CD8-positive, alpha-beta memory T cell (primary cell): ENCODE measurements at places on chromosomes 2 and 18. TPM values are rescaled to one million over a fixed set of nuclear protein-coding genes. Genes with fewer than 3 reads are reported as not detected.

DNA sequence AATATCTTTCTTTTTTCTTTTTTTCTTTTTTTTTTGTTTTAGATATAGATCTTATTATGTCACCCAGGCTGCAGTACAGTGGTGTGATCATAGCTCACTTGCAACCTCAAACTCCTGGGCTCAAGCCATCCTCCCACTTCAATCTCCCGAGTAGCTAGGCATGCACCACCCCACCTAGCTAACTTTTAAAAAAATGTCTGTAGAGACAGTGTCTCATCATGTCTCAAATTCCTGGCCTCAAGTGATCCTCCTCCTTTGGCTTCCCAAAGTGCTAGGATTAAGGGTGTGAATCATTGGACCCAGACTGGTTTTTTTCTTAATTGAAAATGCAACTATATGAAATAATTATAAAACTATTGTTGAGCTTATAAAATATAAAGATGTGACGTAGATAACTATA, 9.8 kb upstream of the ZCCHC2 start:
- DNase-seq: no peak

GRCh38 chr2:172087207-172087779, 2.0 kb downstream of the DLX1 start:
- no peak for DNase-seq

DNA sequence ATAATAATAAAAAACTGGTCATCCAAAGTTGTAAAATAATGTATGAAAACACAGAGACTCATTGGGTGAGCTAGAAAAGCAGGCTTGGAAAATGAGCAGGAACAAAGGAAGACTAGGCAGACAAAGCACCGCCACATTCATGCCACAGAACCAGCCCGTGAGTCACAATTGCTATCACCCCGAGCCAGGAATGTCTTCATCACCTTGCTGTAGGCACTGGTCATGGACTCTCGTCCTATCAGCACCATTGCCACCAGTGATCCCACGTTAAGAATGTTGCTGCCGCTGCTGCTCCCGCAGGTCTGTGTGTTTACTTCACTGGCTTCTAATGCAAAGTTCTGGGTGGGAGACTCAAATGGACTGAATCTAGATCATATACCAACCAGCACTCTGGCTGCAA, 417.9 kb downstream of the PID1 start:
- no peak for DNase-seq

DNA sequence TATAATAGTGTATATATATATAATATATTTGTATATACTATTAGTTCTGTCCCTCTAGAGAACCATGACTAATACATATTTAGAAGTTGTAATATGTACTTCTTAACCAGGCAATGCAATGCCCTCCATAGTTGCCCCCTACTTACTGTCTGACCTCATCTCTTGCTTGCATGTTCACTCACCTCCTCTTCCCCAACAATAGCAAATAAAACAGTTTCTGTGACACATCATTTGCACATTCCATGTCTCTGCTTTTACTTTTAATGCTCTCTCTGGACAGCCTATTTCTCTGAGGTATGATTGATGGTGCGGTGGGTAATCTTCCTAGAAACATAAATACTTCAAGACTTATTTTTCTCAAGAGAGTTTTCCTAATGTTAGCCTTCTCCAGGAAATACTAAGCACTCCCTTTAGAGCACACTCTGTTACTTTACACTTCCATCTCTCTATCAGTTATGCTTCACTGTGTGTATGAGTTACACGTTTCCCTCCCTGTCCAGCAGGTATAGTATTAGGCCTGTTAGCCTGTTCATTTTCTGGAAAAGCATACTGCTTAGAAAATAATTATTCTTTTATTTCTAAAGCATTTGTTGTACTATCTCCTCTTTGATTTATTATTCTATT, 295.6 kb upstream of the LRATD1 start:
- DNase-seq: no peak

DNA sequence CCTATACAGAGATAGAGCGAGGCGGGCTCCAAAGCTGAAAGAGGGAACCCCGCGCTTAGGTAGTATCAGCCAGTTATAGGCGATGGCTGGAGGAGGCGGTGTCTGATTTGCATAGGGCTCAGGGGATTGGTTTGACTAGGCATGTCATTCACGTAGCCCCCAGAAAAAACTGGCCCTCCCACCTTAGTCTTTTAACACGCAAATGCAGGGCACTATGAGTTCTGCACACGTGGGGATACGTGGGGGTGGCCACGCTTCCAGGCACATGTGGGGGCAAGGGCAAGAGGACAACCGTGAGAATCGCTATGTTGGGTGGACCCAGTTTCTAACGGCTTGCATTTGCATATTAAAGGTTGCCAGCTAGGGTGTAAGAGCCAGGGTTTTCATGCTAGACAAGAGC, 56.7 kb upstream of the MSTN start:
- peak; percentile 60 for DNase-seq

GRCh38 chr2:103960951-103961350, 893.0 kb upstream of the POU3F3 start:
- DNase-seq: no peak

- DNase-seq: peak; percentile 65
These were observed 48.1 kb upstream of the ARL4C start for GRCh38 chr2:234544659-234545611.

- DNase-seq: no peak
These were observed 42.8 kb downstream of the ITSN2 start for GRCh38 chr2:24317491-24317920.

- DNase-seq: no peak
These were observed 90.0 kb upstream of the TAF1B start for GRCh38 chr2:9753276-9753600.

- no peak for DNase-seq
These were observed 18.5 kb downstream of the B3GNT7 start for GRCh38 chr2:231413921-231414476.

- no peak for DNase-seq
These were observed 112.2 kb upstream of the NCKAP5 start for GRCh38 chr2:133680343-133681049.

DNA sequence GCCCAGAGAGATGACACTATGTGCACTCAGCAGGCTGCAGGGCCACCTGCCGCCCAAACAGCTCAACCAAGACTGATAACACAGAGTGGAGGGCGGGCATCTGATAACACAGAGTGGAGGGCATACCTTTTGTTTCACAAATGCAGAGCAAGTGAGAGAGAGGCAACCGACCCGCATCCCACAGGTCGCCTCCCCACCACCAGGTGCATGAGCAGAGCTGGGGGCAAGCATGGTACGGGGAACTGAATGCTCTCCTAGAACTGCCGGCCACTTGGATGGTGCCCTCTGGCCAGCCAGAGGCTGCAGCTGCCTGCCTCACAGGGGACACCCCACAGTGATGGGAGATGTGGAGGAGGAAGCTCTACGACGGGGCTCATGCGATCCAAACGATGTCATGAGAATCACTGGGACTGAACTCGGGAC, 49.5 kb downstream of the ANO7 start:
- no peak for DNase-seq

DNA sequence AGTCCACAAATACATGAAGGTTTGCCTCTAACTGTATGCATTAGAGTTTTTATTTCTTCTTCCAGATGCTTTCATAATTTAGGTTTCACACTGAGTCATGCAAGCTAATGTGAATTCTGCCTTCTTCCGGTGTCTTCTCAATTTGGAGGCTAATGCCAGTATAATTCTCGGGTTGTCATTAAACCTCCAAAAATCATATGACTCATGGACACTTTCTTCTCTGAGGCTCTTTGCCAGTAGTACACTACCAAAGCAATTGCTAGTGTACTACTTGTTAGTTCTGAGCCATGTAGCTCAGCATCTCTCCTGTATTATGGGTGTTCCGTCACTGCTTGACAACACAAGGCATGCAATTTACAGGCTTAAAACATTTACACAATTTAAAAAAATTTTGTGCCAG, 137.1 kb downstream of the VWC2L start:
- DNase-seq: no peak

DNA sequence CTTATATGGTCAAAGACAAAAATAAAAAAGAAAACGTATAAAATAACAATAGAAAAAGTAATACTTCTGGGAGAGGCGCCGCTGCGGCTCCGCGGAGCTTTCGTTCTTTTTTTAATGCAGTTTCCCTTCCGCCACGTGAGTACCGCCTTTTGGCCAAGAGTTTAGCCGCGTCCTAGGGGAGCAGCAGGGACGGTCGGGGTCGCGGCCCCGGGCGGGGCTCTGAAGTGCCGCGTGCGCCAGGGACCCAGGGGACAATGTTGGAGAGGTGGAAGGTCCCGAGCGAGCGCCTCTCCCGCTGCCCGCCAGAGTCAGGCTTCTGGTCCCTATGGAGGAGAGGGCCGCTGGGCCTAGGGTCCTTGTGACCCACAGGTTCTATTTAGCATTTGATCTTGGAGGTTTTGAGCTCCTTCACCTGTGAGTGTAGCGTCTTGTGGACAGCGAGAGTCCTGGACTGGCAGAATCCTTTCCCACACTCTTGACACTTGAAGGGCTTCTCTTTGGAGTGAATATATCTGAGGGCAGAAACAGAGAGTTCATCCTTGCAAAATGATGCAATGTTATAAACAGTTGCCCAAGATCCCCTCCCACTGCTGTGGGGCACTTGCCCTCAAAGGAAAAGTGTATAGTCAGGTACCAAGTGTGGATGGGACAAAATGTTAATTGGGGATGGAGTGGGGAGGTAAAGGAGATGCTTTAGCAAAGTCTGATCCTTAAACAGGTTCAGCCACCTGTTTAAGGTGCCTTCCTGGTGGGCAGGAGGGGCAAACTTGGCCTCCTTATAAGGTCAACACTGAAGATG, 6.3 kb downstream of the OSR1 start:
- DNase-seq: no peak

DNA sequence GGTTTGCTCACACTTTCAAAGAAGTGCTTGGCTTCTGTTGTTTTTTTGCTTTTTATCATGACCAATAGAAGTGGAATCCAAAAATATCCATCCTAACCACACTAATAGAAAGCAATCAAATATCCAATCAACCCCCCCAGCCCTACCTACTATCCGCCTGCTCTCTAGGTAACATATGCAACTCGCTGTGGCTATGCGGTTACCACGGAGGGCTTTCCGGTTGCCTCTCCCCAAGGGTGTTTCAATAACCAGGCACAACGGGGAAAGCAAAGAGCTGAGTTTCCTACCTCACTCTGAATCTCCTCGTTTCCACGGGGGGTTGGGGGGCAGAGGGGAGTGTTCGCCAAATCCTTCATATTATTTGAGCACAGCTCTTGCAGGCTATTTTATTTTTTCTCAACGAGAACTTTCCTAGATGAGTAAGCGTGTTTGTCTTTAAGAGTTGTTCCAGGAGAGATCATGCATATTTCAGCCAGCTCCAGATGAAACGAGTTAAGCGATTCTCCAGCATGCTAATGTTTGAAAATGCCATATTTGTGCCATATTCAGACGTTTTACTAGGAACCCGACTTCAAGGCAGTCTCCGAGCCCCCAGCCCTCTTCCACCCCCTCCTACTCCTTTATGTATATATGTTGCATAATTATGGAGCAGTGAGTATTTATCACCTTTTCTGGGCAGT, 30.3 kb downstream of the PAX3 start:
- DNase-seq: no peak

GRCh38 chr2:153871231-153872221, at the start of gene GALNT13:
TSS of gene GALNT13 (plus strand) at chr2:153871922.
- no peak for DNase-seq

DNA sequence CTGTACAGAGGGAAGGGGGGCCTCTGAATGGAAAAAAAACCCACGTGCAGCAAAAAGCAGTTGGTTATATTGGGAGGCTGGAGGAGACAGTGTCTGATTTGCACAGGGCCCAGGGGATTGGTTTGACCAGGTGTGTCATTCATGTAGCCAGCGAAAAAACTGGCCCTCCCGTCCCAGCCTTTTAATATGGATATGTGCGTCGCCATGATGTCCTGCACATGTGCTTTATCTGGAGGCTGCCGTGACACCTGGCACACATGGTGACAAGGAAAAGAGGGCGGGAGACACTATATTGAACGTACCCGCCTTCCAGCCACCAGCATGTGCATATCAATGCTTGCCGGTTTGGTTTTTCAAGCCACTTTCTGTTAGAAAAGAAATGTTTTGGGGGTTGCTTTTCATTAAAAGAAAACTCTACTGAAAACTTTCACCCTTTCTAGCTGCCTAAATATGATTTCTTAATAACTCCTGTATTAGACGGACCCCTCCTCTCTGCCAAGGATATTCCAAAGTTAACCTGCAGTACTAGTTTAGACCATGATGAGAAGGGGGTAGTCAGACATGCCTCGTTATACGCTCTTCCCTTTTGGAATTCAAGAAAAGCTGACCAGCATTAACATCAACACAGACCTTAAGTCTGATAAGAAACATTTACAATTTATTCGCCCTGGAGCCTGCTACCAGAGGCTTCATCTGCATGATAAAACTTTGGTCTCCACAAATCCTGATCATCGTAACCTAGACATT, 16.2 kb downstream of the SLC25A52 start:
- no peak for DNase-seq

DNA sequence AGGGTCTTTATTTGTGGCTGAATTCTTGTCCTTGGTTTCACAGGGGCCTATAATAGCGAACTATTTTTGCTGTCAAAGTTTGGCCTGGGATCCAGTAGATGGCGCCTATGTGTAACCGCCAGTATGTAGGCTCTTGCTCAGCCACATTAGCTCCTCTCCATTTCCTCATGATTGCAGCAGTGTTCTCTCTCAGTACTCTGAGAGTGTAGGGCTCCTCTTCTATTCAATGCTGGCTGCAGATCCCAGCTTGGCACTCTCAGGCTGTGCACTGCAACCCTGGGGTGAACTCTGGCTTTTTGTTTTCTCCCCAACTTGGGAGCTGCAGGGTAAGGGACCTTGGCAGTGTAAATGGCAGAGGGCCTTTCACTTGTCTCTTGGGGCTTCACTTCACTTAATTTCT, 344.6 kb upstream of the CHAC2 start:
- no peak for DNase-seq

DNA sequence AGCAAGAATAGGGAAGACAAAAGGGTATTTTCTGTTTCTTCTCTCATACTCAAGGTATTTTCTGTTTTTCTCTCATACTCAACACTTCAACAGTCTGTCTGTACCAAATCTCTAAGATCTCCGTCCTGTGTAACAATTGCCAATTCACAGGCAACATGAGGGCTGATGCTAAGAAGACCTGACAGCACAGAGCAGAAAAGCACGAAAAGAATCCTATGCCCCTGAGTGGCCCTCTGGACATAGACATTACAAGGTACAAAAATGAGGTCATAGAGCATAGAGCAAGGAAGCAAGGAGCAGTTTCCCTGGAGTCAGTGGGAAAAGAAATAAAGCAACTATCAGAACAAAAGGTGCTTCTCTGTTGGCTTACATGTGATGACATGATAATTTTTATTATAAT, 1612.6 kb upstream of the CELF4 start:
- DNase-seq: no peak

GRCh38 chr2:22999951-23000350, 385.0 kb upstream of the KLHL29 start:
- DNase-seq: no peak

DNA sequence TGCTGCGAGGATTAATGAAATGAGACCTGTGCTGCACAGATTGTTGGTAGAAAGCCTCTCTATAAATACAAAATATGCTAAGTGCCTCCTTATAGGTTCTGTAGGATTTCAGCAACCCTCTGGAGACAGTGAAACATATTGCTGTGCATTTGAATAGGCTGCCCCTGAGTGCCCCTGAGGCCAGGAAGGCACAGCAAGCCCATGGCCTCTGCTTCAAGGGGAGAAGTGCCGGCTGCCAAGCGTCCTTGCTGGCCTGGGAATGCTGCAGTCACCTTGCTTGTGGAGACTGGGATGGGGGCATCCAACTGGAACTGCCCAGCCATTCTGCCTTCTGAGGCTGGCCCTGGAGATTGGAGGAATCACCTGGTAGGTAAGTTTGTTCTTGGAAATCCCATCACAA, 397.2 kb upstream of the SMIM21 start:
- DNase-seq: no peak

TUBB8B gene
- total RNA-seq: not detected

CRIM1 gene
- total RNA-seq: 11.1 TPM

ANKRD30BL gene
- not detected for total RNA-seq

ARHGEF4 gene
- total RNA-seq: 1.2 TPM

ZSWIM2 gene
- total RNA-seq: not detected

KCNK3 gene
- not detected for total RNA-seq

CD8B2 gene
- total RNA-seq: 3.6 TPM
